Natural killer cell treated with Interleukin-12 subunit alpha and Interleukin-12 subunit beta and Interleukin-15 and Interleukin-18, amount 100 ng/mL, for 72 hours (primary cell): ENCODE measurements at places on chromosomes 16 and 17. TPM values are rescaled to one million over a fixed set of nuclear protein-coding genes. Genes with fewer than 3 reads are reported as not detected.

- H3K4me3 ChIP-seq: no peak overlapping the region
- no peaks in the 10 kb centered on the region for H3K4me1 ChIP-seq
- no peak for DNase-seq
- H3K36me3 ChIP-seq: no peaks in the 10 kb centered on the region
- H3K27ac ChIP-seq: no peak overlapping the region
These were observed 5.0 kb downstream of the CCL11 start for GRCh38 chr17:34290586-34290985.

GRCh38 chr17:13735861-13736260, 134.1 kb upstream of the HS3ST3A1 start:
- H3K4me1 ChIP-seq: no peaks in the 10 kb centered on the region
- no peak for DNase-seq
- peaks cover 4% of the 10 kb centered on the region for H3K36me3 ChIP-seq
- H3K4me3 ChIP-seq: no peak overlapping the region
- no peak overlapping the region for H3K27ac ChIP-seq
- H3K27me3 ChIP-seq: peaks cover 20% of the 10 kb centered on the region

DNA sequence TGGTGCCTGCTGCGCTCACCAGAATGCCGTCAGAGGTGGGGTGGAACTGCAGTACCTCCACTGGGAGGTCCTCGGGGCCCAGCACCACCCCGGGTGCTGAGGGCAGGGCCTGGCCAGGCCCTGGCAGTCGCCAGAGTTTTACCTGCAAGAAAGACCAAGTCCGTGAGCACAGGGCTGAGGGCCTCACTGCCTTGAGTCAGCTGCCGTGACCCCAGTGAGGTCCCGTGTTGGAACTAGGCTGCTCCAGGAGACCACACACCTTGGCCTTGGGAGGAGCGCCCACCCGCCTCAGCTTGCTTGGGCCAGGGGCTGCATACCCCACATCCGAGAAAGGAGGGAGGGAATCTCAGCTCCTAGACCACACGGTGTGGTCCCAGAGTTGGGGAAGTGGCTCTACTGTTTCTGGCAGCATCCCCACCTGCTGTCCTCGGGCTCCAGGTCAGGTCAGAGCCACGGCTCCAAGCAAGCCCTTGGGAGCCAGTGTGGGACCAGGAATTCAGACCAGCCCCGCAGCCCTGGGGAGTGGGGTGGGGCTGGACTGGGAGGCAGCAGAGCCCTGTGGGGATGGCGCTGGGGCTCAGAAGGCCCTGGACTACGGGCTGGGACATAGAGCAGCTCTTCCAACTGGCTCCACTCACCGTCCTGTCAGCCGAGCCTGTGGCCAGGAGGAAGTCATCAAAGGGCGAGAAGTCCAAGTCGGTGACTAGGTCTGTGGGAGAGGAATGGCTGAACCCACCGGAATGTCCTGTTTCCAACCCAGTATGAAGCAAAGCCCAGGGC, 8.7 kb downstream of the CORO7 start:
- H3K36me3 ChIP-seq: peaks cover 6% of the 10 kb centered on the region
- H3K27me3 ChIP-seq: no peaks in the 10 kb centered on the region
- no peak overlapping the region for H3K4me3 ChIP-seq
- DNase-seq: no peak

- peaks cover 2% of the 10 kb centered on the region for H3K27me3 ChIP-seq
- no peak for DNase-seq
- H3K4me1 ChIP-seq: peaks cover 5% of the 10 kb centered on the region
- no peak overlapping the region for H3K27ac ChIP-seq
- H3K4me3 ChIP-seq: no peak overlapping the region
These were observed 11.3 kb downstream of the TAF1C start for GRCh38 chr16:84175350-84176081.

DNA sequence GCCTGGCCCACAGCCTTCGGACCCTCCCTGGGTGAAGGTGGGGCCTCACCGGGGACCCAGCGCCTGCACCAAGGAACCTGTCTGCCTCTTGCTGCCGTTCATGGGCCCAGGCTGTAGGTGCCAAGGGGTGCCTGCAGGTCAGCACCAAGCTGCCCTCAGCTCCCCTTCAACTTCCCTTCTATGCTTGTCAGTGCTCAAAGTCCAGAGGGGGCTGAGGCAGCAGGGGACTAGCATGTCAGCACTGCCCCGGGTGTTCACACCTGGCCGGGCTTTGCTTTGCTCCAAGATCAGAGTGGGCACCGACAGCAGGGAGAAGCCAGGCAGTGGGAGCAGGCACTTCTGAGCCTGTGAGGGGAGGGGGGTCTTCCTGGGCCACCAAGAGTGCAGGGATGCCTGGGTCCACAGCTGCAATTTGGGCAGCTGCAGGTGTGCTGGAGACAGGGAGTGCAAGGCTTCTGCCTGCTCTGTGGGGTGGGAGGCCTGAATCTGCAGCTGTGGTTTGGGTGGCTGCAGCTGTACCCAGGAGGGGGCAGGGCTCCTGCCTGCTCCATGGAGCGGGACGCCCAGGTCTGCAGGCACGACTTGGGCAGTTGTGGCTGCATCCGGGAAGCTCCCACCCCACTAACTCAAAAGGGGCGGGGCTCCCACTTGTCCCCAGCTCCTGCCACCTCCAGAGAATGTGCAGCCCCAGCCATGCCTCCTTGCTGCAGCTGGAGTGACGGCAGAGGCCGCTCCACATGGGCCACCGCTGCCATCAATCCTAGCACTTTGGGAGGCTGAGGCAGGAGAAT, 27.6 kb upstream of the PRM1 start:
- H3K27me3 ChIP-seq: peaks cover 19% of the 10 kb centered on the region
- H3K4me3 ChIP-seq: no peak overlapping the region
- DNase-seq: no peak
- H3K36me3 ChIP-seq: no peaks in the 10 kb centered on the region
- peaks cover 25% of the 10 kb centered on the region for H3K4me1 ChIP-seq

The AARS1 gene
- 130 TPM for total RNA-seq

The EVPLL gene
- total RNA-seq: not detected

The BRICD5 gene
- 6.2 TPM for total RNA-seq

GRCh38 chr16:74083541-74083940, 213.1 kb upstream of the PSMD7 start:
- H3K27me3 ChIP-seq: no peaks in the 10 kb centered on the region
- no peak overlapping the region for H3K4me3 ChIP-seq
- H3K36me3 ChIP-seq: no peaks in the 10 kb centered on the region
- no peak overlapping the region for H3K27ac ChIP-seq
- H3K4me1 ChIP-seq: no peaks in the 10 kb centered on the region

DNA sequence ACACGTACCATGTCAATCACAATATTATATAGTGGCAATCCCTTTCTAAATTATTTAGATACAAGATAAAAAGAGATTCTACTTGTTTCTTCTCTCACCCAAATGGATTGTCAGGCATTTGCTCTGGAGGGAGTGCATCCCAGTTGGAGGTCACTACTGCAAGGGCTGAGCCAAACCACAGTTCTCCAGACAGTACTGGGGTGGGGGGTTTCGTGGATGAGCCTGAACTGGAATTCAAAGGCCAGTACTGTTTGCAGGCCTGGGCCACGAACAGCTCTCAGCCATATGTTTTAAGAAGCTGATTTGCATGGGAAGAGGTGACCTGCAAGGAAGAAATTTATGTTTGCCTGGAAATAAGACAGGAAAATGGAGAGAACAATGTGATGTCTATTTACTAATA, 314.9 kb downstream of the PMP22 start:
- DNase-seq: no peak
- no peaks in the 10 kb centered on the region for H3K4me1 ChIP-seq
- peaks cover 3% of the 10 kb centered on the region for H3K27me3 ChIP-seq

DNA sequence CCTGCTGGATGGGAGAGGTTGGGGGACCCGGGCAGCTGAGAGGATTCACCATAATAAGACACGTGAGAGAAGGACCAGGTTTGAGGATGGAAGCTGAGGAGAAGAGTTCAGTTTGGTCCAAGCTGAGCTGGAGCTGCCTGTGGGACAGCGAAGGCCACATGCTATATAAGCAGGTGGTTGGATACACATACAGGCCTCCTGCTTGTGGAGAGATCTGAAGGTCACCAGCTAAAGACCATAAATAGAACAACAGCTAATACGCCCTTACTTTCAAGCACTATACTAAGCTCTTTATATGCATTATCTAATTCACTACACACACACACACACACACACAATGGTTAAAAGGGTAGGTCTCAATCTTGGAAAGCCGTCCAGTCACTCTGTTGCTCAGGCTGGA, 32.1 kb downstream of the DUSP14 start:
- no peaks in the 10 kb centered on the region for H3K27me3 ChIP-seq
- peaks cover 25% of the 10 kb centered on the region for H3K36me3 ChIP-seq
- no peak overlapping the region for H3K4me3 ChIP-seq
- no peak for DNase-seq
- peaks cover 17% of the 10 kb centered on the region for H3K4me1 ChIP-seq

The SF3B3 gene
- 560 TPM for total RNA-seq

- no peak overlapping the region for H3K4me3 ChIP-seq
- no peak for DNase-seq
- H3K27me3 ChIP-seq: no peaks in the 10 kb centered on the region
- H3K27ac ChIP-seq: peak overlapping the region; percentile 50
These were observed 1.5 kb downstream of the C17orf114 start for GRCh38 chr17:4800462-4801196.

The SMIM5 gene
- total RNA-seq: 0.36 TPM

The NATD1 gene
- 3.0 TPM for total RNA-seq

DNA sequence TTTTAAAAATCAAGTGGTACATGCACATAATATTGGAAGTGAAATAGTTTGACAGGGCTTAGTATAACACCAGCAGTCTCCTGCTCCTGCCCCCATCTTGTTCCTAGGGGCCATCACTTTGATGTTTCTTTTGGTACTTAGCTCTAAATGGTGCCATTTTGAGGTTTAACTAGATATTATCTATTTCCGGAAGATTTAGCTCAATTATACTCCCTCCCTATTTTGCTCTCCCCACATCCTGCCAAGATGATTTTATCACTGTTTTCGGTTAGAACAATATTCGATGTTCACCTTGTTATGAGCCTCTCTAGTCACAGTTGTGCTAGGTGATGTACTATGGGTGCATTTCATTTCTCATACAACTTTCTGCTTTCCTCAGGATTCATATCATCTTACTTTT, 20.0 kb upstream of the SLC35G3 start:
- peaks cover 11% of the 10 kb centered on the region for H3K36me3 ChIP-seq
- H3K27me3 ChIP-seq: no peaks in the 10 kb centered on the region
- peak overlapping the region; percentile 83 for H3K4me3 ChIP-seq
- DNase-seq: peak; percentile 62

- no peaks in the 10 kb centered on the region for H3K4me1 ChIP-seq
- no peak overlapping the region for H3K27ac ChIP-seq
- no peak overlapping the region for H3K4me3 ChIP-seq
- no peaks in the 10 kb centered on the region for H3K36me3 ChIP-seq
- peaks cover 35% of the 10 kb centered on the region for H3K27me3 ChIP-seq
These were observed 200.5 kb upstream of the NLRP1 start for GRCh38 chr17:5784791-5785190.

DNA sequence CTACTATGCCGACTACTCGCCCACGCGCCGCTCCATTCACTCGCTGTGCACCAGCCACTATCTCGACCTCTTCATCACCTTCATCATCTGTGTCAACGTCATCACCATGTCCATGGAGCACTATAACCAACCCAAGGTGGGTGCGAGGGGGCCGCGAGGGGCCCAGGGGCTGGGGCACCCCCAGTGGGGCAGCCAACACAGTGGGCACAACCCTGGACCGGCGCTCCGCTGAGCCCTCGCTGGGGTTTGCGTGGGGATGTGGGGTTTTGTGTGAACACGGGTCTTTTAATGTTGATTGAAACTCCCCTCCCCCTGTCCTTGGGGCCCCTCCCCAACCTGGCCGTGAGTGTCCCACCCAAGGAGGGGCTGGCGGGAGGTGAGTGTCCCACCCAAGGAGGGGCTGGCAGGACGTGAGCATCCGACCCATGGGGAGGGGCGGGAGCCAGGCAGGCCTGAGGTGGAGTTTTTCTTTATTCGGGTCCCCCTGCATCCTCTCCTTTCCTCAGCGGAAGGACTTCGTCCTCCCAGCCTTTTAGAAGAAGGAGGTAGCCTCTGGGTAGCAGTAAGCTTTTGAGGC, 11.2 kb downstream of the TPSG1 start:
- no peak overlapping the region for H3K27ac ChIP-seq
- DNase-seq: no peak
- no peak overlapping the region for H3K4me3 ChIP-seq
- H3K4me1 ChIP-seq: no peaks in the 10 kb centered on the region
- H3K36me3 ChIP-seq: no peaks in the 10 kb centered on the region
- no peaks in the 10 kb centered on the region for H3K27me3 ChIP-seq
